ENCODE measurements at places on chromosomes 4 and X.

DNA sequence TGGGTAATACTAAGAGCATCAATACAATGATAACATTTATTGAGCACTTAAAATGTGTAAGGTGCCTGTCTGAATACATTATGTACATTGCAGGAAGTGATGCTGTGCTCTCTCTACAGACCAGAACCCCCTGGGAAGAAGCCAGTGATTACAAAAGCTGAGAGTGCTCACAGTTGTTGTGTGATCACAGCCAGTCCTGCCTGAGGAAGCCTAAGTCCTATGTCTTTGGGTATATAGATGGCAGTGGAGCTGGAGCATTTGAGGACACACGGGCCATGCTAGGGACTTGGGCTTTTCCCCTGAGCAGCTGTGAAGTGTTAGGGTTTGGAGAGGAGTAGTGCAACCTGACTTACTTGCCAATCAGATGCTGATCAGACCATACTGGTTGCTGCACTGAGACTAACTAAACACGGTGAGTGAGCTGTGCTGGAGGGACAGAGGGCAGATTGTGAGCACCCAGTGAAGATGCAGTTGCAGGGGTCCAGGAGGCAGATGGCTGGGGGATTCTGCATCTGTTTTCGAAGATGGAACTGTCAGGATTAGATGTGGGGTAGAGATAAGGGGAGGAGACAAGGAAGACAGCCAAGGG lies 60.8 kb upstream of the TBC1D14 start:
- DNase-seq = no peak

DNA sequence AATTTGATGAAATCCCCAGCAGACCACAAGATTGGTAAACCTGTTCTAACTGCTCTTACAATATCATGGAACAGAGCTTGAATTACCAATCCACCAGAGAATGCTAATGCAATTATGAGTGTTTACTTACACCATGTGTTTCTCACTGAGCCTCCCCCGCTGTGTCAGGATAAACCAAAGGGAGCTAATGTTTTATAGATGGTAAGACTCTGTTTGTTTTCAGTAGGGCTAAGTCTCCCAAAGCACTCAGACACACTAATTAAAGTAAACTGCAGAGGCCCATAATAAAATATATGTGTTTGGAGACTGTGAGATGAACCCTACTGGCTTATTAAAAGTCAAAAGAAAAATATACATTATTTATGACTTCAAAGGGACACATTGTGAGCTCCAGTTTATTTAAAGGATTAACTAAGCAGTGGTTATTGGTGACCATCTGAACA lies 261.7 kb upstream of the FAM241A start:
- no peak for DNase-seq

GRCh38 chr4:113445286-113445685 lies 316.3 kb downstream of the CAMK2D start:
- DNase-seq = no peak

DNA sequence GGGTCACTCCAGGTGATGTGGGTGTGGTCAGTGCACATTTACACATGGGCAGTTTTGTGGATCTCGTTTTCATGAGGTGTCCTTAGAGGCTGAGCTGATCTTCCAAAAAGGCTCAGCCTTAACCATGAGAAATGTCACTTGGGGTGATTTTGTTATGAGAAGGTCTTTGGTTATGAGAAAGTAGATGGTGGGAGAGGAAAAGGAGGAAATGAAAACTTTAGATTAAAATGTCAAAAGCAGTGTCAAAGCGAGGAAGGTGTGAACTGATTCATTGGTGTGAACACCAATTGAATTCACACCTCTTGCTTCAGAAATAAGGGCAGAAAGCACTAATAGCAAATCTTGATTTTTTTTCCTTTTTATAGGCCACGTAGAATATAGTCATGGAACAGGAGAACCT lies 100.2 kb upstream of the ANXA3 start:
- no peak for DNase-seq

DNA sequence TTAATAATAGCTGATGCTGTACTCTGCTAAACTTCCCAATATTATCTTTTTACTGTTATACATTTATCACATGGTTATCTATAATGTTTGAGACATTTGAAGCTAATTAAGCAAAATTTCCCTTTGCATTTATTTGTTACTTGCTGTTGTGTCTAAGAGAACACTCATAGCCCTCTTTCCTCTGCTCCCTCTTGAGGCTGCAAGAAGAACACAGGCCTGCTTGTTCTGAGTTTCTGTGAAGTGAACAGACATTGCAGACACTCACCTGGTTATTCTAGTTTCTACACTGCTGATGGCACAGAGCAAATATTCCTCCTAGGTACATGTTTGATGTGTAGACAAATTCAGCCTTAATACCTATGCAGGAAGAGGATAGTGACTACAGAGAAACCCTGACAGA lies 367.8 kb downstream of the GASK1B start:
- DNase-seq = no peak

DNA sequence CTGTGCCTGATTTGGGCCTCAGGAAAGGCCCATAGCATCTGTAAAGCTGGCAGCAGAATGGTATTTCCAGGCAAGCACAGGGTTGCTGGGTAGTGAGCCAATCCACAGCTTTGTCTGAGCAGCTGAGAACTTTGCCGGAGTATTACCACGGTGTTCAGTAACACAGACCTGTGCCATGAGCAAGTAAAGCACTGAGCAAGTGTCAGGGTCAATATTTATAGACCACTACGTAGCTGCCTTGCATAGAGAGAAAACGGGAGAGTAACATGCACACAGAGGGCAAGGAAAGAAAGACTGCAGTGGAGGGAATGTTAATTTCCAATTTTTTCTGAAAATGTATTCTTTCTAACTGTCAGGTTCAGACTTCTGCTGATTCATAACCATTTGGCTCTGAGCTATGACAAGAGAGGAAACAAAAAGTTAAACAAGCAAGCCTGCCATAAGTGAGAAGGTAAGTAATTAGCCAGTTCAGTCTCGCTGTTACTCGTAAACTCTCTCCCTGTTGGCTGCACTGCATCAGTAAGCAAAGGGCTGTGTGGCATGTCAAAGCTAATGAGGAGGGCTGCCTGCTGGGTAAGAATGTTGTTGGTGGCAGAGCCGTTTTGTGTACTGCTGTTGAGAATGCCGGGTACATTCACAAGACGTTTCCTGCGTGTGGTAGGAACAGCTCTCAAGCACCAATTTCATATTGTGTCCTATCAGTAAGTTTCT lies 238.1 kb downstream of the BMPR1B start:
- peak; percentile 81 for DNase-seq

- peak; percentile 92 for DNase-seq
Observed at GRCh38 chr4:156968479-156968984, 3.1 kb downstream of the PDGFC start.

- no peak for DNase-seq
Observed at GRCh38 chr4:5055411-5055810, 4.1 kb downstream of the STK32B start.

GRCh38 chr4:121717680-121718237 lies 21.0 kb upstream of the ANXA5 start:
- DNase-seq = no peak

- no peak for DNase-seq
Observed at GRCh38 chr4:8401665-8402064, 38.9 kb downstream of the ACOX3 start.

Measured in kidney (tissue), 22 donors.